A375 (cell line): ENCODE measurements at places on chromosomes 7 and 10. TPM values are rescaled to one million over a fixed set of nuclear protein-coding genes. Genes with fewer than 3 reads are reported as not detected.

Gene SLC25A28
- 16.9 and 18.3 TPM in 2 replicates for total RNA-seq

Gene ITGA8
- 0.03 TPM in 1 of 2 replicates, not detected in the other for total RNA-seq

Gene ARMC3
- not detected in 2 replicates for total RNA-seq

Gene ZNF37A
- 10.8 and 12.3 TPM in 2 replicates for total RNA-seq

Gene TRIM74
- 0.15 TPM in 1 of 2 replicates, not detected in the other for total RNA-seq
